ACHN (cell line): ENCODE measurements at places on chromosomes 6 and 20.

DNA sequence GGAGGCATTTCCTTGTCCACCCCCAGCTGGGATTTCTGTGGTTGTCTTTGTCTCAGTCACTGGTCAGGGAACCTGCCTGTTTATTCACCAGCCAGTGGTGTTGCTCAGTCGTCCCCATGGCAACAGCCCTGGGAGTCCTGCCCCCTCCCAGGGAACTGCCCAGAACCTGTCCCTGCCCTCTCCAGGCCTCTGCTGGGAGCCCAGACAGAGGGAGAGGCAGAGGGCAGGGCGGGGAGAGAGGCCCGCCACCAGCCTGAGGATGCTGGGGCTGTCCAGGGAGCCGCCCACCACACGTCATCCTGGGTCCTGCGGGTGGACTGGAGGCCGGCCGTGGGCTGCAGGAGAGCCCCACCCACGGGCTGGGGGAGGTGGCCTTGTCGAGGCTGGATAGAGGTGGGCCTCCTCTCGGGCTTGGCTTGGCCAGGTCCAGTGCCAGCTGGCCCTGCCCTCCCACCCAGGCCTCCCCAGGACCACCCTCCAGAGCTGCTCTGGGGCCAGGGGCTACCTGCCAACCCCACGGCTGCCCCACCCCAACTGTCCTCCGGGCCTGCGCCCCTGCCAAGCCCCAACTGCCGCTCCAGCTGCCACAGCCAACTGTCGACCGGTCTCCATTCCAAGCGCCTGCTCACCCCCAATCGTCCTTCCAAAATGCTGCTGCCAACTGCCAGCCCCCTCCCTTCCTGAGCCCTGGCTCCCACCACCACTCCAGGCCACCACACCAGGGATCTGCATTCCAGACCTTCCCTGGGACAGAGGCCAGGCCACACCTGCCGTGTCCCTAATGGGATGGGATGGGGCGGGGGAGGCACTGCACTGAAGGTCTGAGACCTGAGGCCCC is 4.2 kb upstream of the ZBTB46 start:
- peak; percentile 95 for DNase-seq

GRCh38 chr6:7542874-7543624 is 1.6 kb downstream of the DSP start:
- DNase-seq, result peak; percentile 60

DNA sequence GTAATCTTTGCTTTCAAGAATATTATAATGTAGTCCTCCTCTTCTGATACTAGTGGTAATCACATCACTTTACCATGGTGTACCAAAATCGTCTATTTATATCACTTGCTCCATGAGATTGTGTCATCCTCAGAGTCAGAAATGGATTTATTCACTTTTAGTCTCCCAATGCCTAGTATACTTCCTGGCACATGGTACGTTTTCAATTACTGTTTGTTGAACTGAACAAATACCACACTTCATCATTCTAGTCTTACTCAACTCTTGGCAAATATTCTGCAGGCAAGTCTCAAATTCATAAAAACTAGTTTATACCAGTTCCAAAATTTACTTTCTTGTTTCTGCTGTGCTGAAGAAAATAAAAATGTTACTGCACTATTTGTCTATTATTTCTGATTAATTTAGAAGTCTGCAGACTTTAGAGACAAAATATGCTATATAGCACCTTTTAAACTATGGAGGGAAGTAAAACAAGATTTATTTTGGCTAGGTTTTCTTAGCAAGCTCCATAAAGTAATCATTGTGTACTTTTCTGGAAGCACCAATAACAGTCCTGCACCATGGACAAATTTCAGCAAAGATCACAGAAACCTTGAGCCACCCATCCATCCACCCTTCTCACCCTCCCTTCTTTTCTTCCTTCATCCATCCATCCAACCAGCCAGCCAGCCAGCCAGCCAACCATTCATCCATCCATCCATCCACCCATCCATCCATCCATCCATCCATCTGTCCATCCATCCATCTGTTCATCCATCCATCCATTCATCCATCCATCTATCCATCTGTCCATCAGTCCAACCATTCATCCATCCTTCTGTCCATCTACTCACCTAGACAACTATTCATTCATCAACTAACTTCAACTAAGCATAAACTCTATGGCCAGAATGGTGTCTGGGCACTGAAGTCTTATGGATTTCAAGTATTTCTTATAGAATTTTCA is 102.1 kb upstream of the STMND1 start:
- DNase-seq, result no peak

DNA sequence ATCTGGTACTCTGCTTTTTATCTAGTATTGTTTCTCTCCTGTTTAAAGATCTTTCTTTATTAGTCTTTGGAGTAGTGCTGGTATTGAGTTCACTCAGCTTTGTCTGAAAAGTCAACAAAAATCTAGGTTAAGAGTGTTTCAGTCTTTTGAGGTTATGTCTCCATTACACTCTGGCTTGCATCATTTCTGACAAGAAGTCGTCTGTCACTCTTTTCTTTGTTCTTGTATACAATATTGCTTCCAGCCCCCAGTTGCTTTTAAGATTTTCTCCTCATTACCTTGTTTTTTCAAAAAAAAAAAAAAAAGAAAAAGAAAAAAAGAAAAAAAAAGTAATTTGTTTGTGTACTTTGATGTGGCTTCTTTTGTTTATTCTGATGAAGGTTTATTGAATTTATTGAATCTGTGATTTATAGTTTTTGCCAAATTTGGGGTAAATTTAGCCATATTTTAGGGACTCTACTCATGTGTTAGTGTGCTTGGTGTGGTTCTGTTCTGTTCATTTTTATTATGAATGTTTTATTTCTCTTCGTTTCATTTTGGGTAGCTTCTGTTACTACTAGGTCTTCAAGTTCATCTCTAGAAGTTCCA is 408.9 kb downstream of the CDKAL1 start:
- no peak for DNase-seq

DNA sequence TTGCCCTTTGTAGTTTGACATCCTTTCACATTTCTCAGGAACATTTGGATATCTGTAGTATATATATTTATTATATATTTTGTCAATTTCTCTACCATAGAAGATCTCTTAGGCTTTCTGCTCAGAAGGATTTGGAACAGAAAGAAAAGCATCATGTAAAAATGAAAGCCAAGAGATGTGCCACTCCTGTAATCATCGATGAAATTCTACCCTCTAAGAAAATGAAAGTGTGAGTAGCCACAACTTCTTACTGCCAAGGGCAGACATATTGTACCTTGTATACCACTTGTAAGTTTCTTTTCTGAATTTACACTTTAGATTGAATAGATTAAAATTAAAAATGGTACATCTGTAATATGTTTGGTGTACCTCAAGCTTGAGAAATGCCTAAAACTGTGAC is 31.2 kb downstream of the TPX2 start:
- DNase-seq, result no peak

DNA sequence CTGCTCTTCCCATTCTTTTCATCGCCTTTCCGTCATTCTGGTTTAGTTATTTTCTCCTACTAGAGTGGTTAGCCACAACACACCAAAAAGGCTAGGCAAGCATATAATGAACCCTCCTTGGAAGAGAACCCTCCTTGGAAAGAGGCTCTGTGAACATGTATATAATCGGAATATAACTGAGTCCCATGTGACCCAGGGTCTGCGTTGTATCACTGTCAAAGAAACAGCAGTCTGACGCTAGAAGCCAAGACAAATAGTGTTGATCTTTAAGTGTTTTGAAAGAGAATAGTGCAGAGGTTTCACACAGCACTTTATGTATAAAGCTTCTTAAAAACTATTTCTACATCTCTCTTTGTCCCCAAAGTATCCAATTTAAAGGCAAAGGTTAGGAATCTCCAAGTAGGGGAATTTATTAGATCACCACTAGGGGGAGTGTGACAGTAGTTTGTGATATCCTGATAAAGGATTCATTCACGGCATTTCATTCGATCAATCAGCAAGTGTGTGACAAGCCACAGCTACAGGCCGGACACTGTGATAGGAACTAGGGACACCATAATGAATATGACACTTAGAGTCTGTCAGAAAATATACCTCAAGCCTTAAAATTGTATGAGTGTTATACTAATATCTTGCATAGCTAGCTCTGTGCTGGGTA is 395.3 kb downstream of the CD109 start:
- DNase-seq, result peak; percentile 39

DNA sequence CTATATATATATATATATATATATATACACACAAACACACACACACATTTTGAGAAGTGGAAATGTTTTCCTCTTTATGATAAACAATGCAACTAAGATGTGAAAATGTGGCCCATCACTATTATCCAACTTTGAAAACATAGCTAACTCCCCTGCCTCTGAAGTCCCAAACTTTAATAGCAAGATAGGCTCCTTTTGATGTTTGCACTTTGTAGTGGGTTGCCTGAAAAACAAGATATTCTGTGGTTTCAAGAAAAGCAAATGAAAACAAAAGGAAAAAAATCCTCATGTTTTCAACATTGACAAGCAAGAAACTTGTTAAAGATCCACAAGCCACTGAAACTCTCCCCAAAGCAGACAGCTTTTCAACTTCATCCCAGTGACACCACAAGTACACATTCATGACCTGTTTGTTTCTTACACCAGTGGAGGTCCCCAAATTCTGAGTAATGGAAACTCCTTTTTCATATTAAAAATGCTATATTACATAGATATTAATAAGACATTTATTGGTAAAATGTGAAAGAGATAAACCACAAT is 90.0 kb downstream of the IPCEF1 start:
- no peak for DNase-seq

GRCh38 chr6:135073756-135074393 is 19.3 kb upstream of the HBS1L start:
- no peak for DNase-seq

DNA sequence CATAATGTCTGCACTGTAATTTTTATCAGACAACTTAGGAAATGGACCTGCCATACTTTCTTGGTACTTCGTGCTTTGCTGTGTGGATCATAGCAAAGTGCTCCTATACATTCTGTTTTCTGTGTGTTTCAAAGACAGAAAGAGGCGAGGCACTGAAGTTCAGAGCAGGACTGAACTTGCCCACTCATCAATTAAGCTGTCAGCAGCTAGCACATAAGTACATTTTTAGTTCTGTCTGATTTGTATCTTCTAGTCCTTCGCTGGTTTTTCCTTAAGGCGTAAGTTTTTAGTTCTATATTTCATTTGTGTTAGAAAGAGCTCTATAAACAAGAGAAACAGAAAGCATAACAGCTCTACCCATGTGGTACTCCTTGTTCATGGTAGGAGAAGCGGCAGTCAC is 42.1 kb downstream of the MAP3K4 start:
- no peak for DNase-seq

DNA sequence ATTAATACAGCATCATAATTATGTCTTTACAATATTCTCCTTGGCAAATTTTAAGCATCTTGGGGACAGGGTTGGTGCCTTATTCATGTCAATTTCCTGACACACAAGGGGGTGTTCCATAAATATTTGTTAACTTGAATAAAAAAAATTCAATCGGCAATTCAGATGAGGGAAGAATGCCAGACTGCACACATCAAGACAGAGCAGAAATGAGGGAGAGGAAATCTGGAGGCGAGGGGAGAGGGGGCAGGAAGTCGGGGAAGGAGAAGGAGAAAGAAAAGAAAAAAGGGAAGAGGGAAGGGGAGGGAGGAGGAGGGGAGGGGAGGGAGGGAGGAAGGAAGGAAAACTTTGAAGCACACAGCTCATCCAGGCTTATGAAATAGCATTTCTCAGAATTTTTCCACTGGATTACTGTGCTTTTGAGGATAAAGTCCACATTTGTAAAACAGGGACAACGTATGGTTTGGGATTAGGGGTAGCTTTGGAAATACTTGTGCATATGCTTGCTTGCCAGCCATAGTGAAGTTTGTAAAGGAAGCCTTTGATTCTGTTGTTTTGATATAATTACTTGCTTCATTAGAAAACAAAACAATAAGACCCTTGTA is 362.1 kb downstream of the SAMD5 start:
- DNase-seq, result no peak

GRCh38 chr6:85865420-85866369 is 223.0 kb upstream of the SYNCRIP start:
- peak; percentile 65 for DNase-seq

DNA sequence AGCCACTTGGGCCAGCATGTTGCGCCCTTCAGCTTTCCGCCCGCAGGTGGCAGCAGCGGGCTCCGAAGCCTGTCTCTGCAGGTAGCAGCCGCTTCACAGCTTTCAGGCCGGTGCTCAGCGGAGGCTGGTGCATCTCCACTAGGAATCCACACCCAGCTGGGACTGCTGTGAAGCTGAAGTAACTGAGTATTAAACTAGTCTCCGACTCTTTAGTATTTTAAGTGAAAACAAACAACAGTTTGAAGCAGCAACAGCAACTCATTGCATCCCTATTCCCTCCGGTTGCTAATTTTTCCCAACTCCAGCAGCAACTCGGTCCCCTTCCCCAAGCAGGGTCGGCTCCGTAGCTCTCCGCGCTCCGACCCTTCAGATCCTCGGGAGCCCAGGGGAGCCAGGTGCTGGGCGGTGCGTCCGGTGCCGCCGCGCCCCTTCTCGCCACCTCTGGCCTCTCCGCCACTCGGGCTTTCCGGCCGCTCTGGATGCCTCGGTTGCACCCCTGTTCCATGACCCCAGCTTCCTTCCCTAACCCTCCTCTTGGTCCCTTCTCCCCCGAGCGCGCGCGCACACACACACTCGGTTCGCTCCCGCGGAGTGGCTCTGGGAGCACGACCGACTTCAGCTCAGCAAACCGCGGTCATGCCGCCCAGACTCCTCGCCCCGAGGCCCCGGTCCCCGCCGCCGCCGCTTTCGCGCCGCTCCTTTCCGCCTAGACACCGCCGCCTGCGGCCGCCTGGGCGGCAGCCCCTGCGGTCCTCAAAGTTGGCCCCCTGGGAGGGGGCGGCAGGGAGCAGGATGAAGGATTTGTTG is 765 bp upstream of the NKAIN2 start:
- peak; percentile 77 for DNase-seq

DNA sequence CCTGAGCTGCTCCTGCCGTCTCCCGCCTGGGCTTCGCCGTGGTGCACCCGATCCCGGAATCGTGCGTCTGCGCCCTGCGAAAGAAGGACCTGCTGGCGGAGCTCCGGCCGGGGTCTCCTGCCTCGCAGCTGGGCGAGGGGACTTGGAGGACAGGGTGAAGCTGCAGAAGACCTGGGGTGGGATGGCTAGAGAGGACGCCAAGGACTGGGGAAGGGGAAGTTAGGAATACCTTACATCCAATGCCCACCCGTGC is 150.2 kb downstream of the PRL start:
- peak; percentile 19 for DNase-seq

- no peak for DNase-seq
Observed at GRCh38 chr6:133052465-133052864, 188.7 kb upstream of the EYA4 start.

- DNase-seq, result peak; percentile 75
Observed at GRCh38 chr20:4153251-4153650, 137.9 kb upstream of the RNF24 start.

- DNase-seq, result no peak
Observed at GRCh38 chr20:57831326-57831992, 121.6 kb upstream of the PMEPA1 start.

GRCh38 chr6:130482645-130483390 is 117.0 kb downstream of the TMEM200A start:
- DNase-seq, result no peak

GRCh38 chr6:91683240-91683639 is 1096.4 kb upstream of the MAP3K7 start:
- no peak for DNase-seq
